BJ (cell line): ENCODE measurements at places on chromosomes 3 and 15.

- DNase-seq: no peak
These were observed 26.5 kb downstream of the FRMD4B start for GRCh38 chr3:69359339-69359893.

- no peak for DNase-seq
These were observed 72.6 kb downstream of the SAMMSON start for GRCh38 chr3:70072180-70072579.

DNA sequence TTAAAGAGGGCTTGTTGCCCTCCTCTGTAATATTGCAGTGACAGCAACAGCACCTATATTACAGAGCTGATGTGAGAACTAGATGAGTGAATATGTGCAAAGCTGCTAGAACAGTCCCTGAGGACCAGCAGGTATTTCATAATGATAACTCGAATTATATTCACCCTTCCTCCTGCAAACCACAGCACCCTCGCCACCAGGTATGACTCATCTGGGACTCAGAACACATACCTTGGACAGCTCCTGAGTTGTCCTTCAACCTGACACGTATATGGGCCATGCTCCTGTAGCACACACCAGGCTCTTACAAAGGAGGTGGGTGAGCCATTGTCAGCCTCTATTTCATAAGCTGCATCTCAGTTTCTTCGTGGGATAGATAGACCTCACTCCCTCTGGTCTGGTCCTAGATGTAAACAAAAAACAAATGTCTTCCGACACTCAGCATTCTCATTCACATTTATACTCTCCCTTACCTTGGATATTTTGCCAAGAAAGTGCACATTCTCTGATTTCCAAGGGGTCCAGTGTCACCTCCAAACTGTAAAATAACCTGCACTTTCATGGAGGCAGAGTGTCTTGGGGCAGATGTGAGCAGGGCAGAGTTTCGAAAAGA, 124.5 kb downstream of the TLE3 start:
- no peak for DNase-seq

GRCh38 chr3:133042778-133043177, 4.6 kb downstream of the TMEM108 start:
- no peak for DNase-seq

- DNase-seq: no peak
These were observed 66.1 kb downstream of the GLB1 start for GRCh38 chr3:33030802-33031201.

DNA sequence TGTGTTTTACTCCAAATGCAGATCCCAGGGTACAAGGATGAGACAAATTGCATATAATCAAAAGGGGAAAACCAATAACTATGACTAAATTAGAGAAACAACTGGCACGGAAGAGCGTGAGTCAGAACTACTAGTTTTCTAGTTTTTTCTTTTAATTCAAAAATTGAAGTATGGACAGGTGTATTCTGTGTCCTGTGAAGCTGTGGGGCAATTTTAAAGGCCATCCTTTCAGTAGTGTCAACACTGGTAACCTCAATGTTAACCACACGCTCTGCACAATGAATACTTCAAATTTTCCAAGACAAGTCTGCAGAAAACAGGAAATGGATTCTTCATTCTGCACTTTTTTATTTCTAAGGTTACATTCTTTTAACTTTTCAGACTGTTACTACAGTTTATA, 32.5 kb upstream of the GOLGA8A start:
- no peak for DNase-seq

DNA sequence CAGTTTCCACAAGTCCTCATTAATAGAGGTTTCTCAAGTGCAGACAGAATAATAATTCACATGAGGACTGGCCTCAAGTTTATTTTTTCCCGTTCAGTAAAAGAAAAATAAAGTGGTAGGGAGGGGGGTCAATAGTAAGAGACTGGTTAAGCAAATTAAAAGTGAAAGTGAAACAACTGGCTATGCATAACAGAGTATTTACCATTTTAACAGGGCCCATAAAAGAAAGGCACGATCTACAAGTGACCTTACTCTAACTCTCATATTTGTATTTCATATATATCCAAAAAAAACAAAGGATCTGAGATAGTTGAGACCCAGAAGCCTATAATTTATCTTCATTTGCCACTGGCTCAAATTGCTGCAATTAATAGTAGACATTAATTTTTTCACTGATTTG, 686.3 kb downstream of the NTRK3 start:
- no peak for DNase-seq

DNA sequence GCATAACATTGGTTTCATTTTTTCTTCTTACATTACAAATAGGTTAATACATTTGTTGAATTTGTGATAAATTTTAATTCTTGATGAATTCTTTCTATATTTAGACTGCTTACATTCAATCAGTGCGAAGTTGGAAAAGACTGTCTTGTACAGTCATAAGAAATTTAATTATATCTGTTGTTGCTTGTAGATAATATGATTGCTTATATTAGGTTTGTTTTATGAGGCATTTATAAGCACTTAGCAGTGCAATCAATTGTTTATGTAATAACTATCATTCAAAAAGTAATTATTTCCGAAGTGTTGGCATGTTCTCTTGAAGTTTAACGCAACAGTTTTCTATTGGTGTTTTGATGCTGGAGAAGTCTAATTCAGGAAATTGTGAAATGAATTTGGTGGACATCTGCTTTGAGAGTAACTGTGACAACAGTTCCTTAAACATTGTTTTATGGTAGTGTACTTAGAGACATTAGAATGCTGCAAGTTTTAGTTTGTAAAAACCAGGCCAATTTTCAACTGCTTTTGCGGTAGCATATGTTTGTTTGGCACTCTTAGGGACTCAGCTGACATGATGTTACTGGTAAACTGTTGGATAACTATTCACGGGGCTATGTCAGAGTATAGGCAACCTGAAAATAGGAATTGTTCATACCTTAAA, 99.7 kb downstream of the NAALADL2 start:
- DNase-seq: no peak

- no peak for DNase-seq
These were observed 17.3 kb downstream of the SUCNR1 start for GRCh38 chr3:151890721-151891141.

GRCh38 chr3:172280406-172281051, 167.7 kb downstream of the GHSR start:
- peak; percentile 32 for DNase-seq

DNA sequence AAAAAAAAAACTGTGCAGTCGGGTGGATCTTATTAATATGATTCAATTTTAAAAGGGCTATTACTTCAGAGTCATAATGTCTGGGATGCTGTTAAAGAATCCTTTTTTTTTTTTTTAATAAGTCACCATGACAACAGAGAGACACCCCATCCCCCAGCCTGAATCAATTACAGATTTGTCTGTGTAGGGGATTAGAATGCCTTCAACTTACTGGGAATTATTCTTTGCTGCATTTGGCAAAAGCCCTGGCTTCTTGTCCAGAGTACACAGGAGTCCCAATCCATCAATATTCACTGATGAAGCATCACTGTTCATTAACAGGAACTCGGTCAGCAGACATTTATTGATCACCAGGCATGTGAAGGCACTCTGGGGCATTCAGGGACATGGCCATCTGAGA, 12.7 kb upstream of the PXYLP1 start:
- no peak for DNase-seq

DNA sequence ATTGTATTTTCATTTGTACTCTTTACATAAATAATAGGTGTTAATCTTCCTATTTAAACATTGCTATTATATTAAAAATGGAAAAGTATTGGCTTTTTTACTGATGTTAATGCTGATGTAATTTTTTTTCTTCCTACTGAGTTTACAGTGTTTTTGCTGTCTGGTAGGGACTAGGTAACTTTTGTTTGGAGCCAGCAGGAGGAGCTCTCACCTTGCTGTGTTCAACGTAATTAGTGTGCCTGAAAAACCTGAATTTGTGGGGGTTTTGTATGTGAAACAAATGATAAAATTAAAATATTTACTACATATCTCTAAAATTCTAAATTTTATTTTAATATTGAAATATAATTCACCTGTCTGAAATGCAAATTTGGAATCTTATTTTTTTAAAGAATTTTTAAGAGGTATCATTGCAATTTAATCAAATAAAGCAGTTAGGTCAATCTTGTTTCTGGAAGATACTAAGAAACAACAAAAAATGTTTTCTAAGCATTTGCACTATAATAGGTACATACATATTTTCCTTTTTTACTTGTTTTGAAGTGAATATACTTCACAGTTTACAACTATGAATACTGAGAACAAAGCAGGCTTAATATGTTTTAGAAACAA, 48.8 kb downstream of the EPHA6 start:
- no peak for DNase-seq

- DNase-seq: no peak
These were observed 87.8 kb upstream of the MDFIC2 start for GRCh38 chr3:70400194-70400593.

DNA sequence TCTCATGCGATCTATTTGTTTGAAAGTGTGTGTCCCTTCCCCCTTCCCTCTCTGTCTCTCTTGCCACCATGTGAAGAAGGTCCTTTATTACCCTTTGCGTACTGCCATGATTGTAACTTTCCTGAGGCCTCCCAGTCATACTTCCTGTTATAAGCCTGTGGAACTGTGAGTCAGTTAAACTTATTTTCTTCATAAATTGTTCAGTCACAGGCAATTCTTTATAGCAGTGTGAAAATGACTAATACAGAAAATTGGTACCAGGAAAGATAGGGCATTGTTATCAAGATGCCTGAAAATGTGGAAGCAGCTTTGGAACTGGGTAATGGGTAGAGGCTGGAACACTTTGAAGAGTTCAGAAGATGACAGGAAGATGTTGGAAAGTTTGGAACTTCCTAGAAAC, 743.7 kb upstream of the NECTIN3 start:
- DNase-seq: no peak

DNA sequence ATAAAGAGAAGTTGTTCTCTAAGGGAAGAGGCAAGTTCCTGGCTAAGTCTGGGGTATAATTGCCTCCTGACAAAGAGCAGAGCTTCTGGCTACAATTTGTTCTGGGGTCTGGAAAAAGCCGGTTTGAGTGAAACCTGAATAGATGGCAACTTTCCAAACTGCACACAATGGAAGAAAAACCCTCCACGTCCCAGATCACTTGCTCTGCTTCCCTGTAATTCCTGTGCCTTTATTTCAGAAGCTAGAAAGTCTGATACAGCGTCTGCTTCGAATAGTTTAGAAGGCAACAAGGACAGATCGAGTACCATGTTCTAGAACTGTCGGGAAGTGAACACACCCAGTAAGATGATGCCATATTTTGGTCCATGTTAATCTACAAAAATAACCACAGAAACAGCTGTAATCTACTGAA, 1.6 kb upstream of the WDR82 start:
- DNase-seq: no peak

DNA sequence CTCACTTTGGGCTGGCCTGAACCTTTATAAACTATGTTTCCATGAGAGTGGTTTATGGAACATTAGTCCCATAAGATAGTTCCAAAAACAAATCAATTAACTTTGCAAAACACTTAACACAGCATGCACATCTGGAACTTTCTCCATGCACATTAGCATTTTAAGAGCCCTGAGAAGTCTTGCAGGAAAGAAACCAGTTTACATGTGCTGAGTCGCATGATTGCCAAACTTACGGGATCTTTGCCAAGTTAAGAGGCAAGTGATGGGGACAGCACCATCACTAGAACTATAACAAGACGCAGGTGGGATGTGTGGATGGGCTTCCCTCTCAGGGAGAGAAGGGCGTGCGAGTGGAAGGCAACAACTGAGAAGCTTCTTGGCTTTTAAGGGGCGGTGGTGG, 20.7 kb downstream of the ADAMTS9 start:
- no peak for DNase-seq

GRCh38 chr15:78204351-78205309, 29.7 kb downstream of the ACSBG1 start:
- DNase-seq: no peak

- DNase-seq: no peak
These were observed 1.2 kb upstream of the CAPN3 start for GRCh38 chr15:42358141-42358540.

GRCh38 chr3:193943200-193943599, 192.7 kb upstream of the HES1 start:
- DNase-seq: no peak
